SW 1271 (cell line): ENCODE measurements at places on chromosomes 3 and 15.
A peak's percentile ranks its signal among the peaks of the same experiment; 100 is the strongest.

DNA sequence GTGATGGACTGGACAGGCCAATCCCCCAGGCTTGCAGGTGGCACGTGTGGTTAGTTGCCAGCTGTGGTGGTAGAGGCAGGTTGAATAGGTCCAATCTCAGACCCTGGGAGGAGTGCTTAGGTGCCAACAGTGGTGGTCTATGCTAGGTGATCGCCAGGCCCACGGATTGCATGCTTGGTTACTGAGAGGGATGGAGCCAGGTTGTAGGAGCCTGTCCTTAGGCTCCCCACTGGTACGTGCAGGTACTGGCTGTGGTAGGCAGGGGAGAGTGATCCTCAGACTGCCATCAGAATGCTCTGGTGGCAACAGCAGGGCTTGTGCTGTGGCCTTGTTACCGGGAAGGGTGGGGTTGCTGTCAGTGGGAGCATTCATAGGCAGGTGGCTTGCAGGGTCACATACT lies 44.7 kb downstream of the NCK1 start:
- no peak for DNase-seq

- DNase-seq = no peak
Measured at GRCh38 chr3:179336345-179336929, 11.1 kb upstream of the MFN1 start.

GRCh38 chr3:148778926-148779325 lies 48.7 kb upstream of the CPB1 start:
- DNase-seq = no peak

DNA sequence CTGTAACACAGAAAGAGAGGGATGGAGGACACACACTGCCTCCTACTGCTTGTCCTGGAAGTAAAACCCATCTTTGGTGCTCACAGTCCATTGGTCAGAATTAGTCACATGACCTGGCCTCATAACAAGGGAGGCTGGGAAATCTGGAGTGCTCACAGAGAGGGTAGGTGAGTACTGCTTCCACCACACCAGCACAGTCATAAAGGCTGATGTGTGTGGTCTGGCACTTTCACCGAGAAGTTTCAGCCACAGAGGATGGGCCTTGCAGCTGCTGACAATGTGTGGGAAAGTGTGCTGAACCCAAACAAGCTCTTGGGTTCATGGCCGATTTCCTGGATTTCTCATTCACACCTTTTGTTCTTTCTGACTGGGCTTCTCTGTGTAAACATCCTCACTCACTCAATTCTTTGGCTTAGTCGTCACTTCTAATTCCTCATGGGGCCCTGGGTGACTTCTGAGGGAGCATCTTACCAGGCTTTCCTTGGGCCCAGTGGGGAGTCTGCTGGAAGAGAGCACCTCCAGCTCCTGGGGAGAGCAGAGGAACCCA lies 100.7 kb downstream of the ASB7 start:
- no peak for DNase-seq

DNA sequence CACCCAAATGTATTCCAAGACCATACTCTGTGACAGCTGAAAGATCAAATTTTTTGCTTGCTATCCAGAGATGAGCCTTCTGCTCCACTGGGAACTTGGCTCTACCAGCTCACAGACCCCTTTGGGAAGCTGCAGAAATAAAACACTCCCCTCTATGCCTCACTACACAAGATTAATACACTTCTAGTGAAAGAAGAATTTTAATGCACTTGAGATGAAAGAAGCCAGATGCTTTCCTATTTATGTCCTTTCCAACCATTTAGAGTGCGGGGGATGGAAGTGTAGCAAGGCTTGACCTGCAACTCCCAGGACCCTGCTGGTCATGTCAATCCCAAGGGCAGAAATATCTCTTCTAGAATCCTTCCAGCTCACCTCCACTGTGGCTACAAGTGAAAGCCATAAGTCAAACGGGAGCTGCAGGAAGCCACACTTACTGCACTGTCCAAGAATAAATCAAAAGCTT lies 34.7 kb downstream of the ANXA2 start:
- DNase-seq = no peak

DNA sequence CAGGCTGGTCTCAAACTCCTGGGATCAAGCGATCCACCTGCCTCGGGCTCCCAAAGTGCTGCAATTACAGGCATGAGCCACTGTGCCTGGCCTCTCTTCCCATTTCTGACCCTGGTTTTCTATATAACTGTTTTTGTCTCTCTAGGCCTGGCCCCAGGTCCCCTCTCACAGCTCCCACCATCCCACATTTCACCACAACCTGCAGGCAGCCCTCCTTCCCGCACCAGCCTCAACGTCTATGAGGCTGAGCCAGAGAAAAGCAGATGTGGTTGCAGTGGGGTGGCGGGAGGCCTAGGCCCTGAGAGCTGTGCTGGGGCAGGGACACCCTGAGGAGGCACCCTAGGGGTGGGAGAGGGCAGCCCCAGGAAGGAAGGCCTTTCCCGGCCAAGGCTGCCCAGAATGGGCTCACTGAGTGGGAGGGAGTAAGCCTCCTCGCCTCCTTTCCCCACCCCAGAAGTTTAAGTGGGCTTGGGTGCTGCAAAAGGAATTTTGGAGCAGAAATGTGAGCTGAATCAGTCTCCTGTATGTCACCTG lies 99.7 kb downstream of the LSM3 start:
- no peak for DNase-seq

DNA sequence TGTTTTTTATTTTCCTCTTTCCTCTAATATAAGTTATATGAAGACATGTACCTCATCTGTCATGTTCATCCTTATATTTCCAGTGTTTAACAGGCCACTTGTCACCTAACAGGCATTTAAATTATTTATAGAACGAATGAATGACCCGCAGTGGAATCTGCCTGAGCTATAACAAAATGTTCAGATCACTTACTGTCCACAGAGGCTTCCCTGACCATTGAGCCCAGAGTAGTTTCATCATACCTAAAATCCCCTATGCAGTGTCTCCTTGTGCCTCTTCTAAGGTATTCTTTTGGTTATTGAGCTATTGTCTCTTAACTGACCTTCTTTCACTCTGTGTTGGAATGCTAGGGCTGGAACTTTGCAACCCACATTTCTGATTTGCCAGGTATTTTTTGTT lies 748.5 kb downstream of the NTRK3 start:
- DNase-seq = no peak

DNA sequence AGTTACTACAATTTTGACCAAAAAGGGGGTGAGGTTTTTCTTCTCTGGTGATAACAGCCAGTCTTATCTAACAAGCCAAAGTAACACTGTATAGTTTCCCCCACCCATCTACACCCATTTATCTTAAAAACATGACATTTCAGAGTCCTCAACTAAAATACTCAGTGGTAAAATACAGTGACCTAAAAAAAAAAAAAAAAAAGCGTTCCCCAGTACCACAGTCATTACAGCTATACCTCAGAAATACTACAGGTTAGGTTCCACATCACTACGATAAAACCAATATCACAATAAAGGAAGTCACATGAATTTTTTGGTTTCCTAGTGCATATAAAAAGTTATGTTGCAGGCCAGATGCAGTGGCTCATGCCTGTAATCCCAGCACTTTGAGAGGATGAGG lies 13.8 kb downstream of the DENND4A start:
- no peak for DNase-seq

DNA sequence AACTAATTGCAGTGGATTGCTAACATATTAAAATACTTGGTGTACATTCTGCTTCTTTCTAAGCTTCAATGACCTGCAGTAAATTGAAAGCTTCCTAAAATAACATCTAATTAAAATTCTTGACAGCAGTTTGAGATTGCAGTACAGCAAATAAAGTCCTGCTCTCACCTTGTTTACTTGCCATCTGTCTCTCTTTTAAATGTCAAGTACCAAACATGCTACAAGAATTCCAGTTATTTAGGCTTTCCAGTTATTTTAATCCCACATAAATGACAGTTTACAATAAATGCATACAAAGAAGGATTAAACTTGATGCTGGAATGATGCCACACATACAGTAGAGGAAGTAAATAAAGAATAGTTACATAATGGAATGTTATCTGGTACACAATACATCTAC lies 33.2 kb downstream of the CBLB start:
- no peak for DNase-seq

DNA sequence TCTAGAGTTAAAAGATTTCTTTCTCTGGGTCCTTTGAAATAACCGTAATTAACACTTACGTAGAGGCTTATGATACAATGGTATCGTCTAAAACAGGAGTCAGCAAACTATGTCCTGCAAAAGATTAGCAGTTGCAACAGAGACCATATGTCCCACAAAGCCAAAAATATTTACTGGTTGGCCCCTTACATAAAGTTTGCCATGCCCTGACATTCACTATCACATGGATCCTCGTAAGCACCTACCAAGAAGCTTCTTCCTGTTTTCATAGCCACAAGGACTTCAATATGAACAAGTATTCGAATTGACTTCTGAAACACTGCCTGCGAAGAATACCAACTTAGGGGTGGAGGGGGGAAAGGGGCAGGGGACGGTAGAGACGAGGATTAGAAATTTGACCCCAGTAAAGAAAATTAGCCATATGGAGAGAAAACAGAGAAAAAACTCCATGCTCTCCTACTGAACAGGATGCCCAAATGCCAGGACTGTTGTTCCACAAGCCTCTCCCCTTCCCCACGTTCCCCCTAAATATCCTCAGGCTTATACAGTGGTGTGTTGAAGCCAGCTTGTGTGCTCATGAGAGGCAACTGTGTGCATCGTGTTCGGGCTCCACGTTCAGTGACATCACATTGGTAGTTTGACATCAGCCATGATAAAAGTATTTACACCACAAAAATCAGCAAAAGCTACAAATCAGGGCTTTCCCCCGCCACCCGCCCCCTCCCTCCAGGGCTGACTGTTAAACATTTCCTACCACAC lies 144.1 kb upstream of the HES1 start:
- DNase-seq = no peak

- no peak for DNase-seq
Measured at GRCh38 chr3:76346690-76347089, 561.3 kb upstream of the ZNF717 start.

DNA sequence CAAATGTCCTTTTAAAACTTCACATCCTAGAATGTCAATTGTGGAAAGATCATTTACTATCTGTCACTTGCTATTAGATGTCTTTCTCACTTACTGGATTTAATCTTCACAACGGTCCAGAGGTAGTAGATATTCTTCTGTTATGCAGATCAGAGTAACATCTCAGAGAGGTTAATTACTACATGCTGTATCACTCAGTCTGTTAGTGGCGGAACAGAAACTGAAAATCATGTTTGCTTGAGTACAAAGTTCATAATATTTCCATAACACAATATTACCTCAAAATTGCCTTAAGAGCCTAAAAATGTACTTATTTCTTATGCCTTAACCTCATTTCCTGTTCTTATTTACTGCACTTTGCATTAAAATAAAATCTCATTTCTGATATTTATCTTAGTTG lies 28.6 kb upstream of the GPR149 start:
- no peak for DNase-seq

- peak; percentile 63 for DNase-seq
Measured at GRCh38 chr15:69074001-69074842, 59.7 kb downstream of the NOX5 start.

DNA sequence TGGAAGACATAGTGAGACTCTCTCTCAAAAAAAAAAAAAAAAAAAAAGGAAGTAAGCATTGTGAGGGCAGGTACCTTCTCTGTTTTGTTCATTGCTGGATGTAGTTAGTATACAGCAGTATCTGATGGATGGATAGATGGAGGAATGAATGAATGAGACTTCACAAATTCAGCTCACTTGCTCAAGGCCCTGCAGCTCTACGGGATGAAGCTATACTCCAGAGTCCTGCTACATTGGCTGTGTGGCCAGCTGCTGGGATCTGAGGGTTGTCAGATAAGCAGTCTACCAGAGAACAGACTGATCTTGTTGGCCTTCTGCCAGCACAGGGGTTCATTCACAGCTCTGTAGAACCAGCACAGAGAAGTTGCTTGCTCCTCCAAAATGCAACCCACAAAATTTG lies 35.0 kb downstream of the MLH1 start:
- DNase-seq = no peak

DNA sequence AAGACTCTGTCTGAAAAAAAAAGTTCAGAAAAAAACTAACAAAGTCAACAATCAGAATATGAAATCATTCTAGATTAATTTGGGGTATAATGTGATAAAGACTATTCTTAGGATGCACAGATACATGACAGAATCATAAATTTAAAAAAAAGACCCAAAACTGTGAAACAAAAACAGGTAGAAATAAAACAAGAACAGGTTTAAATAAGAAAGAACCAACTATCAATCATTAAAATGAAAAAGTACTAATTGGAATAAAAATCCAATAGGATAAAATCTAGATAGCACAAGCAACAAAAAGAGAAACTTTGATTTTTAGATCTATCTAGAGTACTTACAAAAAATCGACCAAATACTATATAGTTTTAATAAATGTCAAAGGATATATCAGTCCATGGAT lies 13.4 kb downstream of the TMEM202 start:
- no peak for DNase-seq

GRCh38 chr15:98484914-98485313 lies 163.4 kb upstream of the IGF1R start:
- no peak for DNase-seq

DNA sequence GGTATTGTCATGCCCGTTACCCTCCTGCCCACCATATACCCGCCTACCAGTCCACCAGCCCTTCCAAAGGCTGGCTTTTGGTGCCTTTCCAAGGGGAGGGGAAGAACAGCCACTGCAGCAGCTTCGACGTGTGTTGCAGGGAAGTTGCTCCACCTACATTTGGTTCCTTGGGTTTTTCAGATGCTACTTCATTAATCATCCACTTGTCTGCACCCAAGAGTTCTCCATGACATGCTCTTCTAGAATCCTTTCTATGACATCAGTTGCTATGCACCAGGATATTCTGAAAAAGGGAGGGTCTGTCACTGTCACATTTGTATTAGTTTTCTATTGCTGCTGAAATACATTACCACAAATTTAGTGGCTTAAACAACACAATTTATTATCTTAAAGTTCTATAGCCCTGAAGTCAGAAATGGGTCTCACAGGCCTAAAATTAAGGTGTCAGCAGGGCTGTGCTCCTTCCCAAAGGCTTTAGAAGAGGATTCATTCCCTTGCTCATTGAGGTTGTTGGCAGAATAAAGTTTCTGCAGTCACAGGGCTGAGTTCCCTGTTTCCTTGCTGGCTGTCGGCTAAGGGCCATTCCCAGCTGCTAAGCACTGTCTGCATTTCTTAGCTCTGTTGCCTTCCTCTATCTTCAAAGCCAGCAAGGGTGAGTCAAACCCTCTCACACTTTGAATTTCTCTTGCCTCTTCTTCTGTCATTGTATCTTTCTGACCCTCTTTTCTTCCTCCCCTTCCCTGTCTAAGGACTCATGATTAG lies at the start of gene LYZL4:
Gene LYZL4 (minus strand): TSS at position 241 of the 762 bp plus-strand sequence. CDS start 3,359 bp downstream, outside the sequence.
- DNase-seq = no peak

- no peak for DNase-seq
Measured at GRCh38 chr15:90418627-90419026, 30.6 kb downstream of the IQGAP1 start.

DNA sequence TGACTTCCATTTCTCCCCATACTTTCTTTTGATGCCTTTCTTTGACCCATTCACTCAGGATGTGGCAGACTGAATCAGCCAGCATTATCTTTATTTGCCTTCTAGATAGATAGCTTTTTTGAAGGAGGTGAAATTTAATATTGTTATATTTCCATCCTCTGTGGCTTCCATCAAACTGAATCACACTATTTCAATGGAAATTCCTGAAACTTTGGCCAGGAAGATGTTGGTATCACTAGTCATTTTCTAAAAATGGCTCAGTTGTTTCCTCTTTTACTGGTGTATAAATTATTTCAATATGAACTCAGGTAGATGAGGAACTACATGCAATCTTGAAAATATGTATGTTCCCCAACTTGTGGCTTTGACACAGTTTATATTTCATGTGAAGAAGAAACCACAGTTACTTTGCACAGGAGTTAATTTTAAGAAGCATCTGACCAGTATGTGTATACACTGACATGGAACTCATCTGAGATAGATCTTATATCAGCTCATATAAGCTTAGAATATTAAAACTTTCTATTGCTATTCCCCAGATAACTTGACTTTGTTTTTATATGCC lies 248.3 kb downstream of the CGGBP1 start:
- DNase-seq = no peak
